ENCODE measurements at places on chromosomes 7 and 10.

DNA sequence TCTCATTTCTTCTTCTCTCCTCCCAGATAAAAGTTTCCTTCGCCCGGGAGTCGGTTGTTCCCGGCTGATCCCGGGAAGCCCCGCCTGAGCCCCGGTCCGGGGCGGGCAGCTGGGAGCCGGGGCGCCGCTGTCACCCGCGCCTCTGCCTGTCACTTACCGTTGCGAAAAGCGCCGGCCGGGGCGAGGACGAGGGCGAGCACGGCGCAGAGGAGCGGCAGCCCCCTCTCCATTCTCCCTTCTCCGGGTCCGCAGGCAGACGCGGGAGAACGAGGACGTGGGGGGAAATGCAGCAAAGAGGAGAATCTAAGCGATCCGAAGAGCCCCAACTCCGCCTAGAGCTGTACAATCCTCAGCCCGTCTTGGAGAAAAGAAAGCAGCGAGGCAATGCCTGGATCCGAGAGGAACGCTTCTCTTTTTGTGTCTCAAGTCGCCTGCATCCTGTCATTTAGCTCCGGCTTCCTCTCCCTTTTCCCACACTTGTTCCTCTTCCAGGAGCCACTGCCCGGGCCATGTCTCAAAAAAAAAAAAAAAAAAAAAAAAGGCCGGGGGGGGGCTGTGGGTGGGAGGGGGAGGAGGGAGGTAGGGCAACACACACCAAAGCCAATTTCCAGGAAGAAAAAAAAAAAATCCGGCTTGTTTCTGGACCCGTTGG is at the start of gene NRP1:
TSS of gene NRP1 (minus strand) at position 515 of the 652 bp plus-strand sequence. CDS start at position 230, 285 bp downstream.
- DNase-seq = peak; percentile 62

DNA sequence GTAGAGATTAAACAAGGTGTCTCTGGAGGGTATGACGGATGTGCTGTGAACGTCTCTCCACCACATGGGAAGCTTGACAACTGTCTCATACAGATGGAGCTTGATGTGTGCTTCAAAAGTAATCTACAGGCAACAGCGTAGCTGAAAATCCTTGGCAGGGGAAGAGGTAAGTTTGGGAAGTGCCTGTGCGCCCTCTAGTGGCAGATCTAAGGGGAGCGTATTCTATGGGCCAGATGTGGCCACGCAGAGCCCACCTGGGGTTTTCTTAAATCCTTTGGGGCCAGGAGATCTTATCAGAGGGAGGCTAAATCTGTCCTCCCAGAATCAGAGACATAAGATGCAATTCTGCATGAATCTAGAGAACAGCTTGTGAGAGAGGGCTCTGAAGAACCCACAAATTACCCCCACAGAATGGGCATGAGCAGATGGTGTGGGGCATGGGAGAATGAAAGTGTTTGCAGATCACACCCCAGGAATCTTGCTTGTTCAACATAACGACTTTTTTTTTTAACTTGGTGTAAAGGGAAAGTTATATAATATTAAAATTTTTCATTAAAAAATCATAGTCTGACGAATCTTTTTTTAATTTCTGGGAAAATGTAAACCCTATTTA is 91.2 kb upstream of the MPP7 start:
- DNase-seq = peak; percentile 59

GRCh38 chr10:131085091-131085860 is 226.2 kb downstream of the TCERG1L start:
- no peak for DNase-seq

- DNase-seq = no peak
These were observed 9.3 kb downstream of the ATG9B start for GRCh38 chr7:151014950-151015349.

GRCh38 chr10:99612167-99612831 is 7.9 kb downstream of the SLC25A28 start:
- DNase-seq = no peak

GRCh38 chr10:116848032-116848943 is 1.0 kb upstream of the ENO4 start:
- no peak for DNase-seq

GRCh38 chr10:7572391-7572790 is 94.4 kb downstream of the ITIH5 start:
- DNase-seq = no peak

GRCh38 chr10:116733566-116733965 is 8.8 kb downstream of the HSPA12A start:
- DNase-seq = no peak
